COLO829 (cell line): ENCODE measurements at places on chromosomes 2 and 18.
A peak's percentile ranks its signal among the peaks of the same experiment; 100 is the strongest.

DNA sequence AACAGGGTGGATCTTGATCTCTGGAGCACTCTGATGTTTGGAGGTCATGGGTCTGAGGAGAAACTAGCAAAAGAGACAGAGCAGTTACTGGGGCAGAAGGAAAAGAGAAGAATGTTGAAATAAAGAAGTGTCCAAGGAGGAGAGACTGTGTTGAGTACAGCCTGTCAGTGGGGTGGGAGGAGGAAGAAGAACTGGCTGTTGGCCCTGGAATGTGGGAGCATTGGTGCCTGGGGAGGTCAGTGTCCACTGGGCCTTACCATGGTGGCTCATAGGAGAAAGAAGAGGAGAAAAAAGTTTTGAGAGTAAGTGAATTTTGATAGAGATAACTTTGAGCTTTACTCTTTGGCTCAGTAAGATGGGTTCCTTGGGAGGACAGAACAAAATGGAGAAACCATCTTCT lies 499.0 kb downstream of the TXNL1 start:
- no peak for DNase-seq

DNA sequence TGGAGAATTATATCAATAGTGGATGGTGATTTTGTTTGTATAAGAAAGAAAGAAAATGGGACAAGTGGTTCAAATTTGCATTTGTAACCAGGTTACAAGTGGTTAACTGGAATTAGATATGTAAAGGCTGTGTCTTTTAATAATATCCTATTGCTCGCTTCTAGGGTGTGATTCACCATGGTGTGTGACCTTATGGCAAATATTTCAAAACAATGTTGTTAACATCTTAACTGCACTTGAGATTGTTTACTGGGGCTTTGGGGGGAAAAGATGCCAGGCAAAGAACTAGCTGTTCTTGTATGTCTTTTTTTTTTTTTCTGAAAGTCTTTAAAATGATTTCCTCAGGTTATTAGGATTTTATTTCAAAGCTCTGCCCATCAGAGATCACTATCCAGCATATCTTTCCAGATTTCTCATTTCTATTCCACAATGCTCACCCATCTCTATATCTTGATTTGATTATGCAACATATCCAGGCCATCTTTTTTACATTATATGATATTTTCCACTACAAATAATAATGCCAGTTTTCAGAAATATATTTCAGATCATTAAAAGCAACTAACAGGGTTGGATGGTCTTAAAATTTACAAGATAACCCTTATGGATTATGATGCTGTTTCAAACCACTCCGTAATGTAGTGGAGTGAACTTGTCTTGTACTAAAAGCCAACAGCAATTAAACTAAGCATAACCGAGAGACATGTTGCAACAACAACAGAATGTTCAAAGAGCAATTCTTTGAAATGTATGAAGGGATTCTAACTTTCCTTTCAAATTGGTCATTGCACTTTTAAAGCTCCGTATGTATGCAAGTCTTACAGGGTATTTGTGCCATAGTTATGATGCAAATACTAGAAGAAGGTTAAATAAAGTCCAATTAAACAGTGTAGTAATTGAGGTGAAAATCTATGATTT lies 341.5 kb upstream of the ETAA1 start:
- no peak for DNase-seq

DNA sequence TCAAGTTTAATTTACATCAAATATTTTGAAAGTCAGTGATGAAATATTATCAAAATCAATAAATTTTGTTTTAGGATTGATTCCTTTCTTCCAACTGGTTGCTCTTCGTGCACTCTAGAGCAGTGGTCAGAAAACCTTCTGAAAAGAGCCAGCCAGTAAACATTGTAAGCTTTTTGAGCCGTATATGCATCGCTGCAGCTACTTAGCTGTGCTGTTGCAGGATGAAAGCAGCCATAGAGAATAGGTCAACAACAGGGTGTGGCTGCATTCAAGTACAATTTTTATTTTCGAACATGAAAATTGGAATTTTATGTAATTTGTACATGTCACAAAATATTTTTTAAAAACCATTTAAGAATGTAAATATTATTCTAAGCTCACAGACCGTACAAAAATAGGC lies 94.9 kb downstream of the MGAT5 start:
- no peak for DNase-seq

GRCh38 chr2:189933041-189933440 lies 129.5 kb downstream of the MSTN start:
- no peak for DNase-seq

GRCh38 chr18:49728542-49728941 lies 84.8 kb downstream of the ACAA2 start:
- peak; percentile 53 for DNase-seq

- no peak for DNase-seq
These were observed 622.6 kb upstream of the ID2 start for GRCh38 chr2:8059255-8059654.

DNA sequence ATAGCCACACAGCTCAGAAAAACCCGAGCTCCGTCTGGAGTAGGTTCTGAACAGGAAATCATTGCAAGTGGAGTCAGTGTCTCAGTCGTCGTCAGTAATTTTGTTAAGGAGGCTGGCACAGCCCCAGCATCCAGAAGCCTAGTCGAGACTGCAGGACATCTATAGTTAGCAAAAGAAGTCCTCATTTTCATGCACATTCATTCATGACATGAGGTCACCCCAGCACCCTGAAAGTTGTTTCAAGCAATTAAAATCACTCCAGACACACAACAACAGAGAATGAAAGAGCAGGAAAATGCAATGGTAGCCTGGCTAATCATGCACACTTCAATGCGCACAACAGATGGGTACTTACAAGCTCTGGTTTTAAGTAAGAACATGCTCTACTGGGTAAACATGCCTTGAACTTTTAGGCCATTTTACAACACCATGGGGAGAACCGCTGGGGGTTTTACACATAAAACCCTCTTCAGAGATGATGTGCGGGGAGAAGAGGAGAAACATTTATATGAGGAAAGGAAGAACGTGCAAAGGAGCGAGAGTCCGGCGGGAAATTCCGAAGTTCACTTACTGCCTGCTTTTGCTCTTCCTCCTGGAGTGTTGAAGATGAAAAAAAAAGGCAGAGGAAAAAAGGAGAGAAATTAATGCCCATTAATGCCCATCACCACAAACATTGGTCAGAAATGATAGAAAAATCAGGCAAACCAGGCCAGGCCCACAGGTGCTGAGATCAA lies 77.4 kb upstream of the DNMT3A start:
- DNase-seq: no peak

DNA sequence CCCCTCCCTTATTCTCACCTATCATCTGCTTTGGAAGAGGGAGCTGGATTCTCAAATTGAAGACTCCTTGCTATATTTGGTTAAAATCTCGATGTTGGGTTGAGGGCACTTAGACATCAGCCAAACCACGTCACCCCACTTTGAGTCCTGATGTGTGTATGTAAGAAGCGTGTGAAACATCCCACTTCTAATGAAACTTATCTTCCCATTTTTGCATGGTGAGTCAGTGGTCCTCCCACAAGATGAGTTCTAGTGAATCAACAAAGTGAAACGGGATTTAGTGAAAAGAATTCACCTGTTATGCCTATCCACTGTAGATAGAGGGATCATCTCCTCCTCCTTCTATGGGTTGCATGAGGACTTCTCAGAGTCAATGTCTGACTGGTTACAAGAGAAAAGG lies 51.4 kb upstream of the SPRED2 start:
- DNase-seq: no peak

- no peak for DNase-seq
These were observed 639.8 kb downstream of the TMEM182 start for GRCh38 chr2:103401621-103402020.

- peak; percentile 81 for DNase-seq
These were observed 232.8 kb downstream of the GRB14 start for GRCh38 chr2:164388511-164388910.

DNA sequence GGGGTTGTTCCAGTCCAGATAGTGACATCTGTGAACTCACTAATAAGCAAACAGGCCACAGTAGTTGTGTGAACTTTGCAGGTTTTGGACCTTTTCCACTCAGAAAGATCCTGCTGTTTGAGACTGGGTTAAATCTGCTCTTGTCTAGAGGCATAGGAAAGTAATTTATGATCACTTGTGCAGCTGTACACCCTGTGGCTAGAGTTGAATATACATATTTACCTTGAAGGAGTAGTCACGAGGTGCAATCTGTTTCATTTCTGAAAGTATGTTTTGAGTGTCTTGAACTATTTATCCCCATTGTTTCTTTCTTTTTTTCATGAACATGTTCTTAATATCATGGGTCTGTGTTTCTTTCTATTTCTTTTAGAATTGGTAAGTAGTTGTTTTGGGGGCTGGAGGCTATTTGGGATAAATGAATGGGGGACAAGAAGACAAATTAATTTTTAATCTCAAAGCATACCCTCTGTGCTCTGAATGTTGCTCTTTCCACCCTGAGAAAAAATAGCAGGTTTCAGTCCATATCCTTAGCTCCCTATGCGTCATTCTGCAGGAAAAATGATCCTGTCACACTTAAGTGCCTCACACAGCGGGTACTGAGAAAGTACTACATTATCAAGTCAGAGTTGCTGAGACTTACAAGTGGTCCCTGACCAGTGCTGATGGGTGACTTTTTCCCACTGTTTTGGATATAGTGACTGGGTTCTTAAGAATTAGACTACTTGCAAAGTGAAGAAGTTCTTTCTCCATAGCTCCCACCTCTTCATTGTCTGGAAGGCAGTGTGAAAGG lies 28.2 kb downstream of the DCC start:
- no peak for DNase-seq

DNA sequence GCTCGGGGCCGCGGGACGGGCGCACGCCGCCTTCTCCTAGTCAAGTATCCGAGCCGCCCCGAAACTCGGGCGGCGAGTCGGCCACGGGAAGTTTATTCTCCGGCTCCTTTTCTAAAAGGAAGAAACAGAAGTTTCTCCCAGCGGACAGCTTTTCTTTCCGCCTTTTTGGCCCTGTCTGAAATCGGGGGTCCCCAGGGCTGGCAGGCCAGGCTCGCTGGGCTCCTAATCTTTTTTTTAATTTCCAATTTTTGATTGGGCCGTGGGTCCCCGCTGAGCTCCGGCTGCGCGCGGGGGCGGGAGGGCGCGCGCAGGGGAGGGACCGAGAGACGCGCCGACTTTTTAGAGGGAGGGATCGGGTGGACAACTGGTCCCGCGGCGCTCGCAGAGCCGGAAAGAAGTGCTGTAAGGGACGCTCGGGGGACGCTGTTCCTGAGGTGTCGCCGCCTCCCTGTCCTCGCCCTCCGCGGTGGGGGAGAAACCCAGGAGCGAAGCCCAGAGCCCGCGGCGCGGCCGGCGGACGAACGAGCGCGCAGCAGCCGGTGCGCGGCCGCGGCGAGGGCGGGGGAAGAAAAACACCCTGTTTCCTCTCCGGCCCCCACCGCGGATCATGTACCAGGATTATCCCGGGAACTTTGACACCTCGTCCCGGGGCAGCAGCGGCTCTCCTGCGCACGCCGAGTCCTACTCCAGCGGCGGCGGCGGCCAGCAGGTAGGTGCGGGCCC lies 617 bp downstream of the FOSL2 start:
- no peak for DNase-seq

DNA sequence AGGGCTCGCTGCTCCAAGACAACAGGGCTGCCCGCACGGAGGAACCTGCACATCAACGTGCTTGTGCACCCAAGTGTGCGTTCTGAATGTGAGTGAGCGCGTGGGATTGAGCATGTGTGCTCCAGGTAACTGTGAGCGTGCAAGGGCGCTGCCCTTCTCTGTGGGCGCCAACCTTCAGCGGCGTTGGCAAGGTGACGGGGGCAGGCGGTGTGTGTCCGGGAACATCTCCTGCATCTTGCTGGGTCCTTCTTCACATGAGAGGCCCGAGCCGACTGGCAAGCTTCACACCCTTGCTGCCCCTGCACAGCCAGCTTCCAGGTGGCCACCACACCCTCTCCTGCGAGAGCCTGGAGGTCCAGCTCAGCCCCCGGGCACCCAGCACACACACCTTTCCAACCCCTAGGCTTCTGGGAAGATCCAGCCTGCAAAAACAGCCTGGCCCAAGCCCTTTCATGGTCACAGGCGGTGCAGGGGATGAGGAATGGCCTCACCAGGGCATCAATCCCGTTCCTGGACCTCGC lies 220.9 kb downstream of the HDAC4 start:
- no peak for DNase-seq

DNA sequence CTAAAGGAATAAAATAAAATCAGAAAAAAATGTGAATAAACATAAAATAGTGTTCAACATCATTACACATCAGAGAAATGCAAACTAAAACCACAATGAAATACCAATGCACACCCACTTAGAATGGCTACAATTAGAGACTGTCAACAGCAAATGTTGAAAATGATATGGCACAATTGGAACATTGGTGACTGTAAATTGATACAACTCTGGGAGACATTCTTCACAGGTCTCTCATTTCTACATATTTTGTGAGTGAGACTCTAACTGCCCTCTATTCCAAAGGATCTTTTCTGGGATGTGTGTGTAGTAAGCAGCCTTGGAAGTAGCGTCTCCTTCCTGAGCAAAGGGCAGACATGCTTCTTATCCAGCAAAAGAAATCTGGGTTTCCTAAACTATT lies 323.0 kb downstream of the FBXO15 start:
- no peak for DNase-seq

DNA sequence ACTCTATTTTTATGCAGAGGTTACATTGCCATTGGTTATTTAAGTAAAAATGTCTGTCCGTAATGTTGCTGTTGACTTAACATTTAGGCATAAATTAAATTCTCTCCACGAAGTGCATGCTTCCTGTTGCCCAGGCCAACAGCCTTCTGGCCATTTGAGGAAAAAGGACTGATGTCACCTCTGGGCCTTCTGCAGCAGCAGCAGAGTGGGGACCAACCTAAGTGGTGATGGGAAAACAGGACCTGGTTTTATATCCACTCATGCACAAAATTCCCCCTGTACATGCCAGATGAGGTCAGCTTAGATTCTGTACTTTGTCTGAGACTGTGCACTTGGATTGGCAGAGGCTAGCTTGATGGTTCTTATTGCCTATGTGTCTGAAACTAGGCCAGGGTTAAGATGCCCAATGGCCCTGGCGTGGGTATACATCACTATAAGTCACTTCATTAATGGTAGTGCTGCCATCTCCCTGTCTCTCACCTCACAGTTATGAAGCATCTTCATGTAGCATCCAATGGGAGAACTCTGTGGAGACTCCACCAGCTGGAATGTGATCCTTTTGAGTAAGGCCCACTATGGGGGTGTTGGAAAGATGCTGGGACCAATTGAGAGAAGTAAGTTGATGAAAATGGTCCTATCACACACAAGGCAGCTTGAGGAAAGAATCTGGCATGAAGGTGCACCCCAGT lies 4.4 kb downstream of the ARHGAP25 start:
- no peak for DNase-seq

GRCh38 chr2:240983361-240983995 lies 14.9 kb upstream of the SNED1 start:
- no peak for DNase-seq

GRCh38 chr2:75799859-75800258 lies 89.1 kb upstream of the GCFC2 start:
- DNase-seq: no peak
